ENCODE measurements at places on chromosomes 12 and 14. TPM values are rescaled to one million over a fixed set of nuclear protein-coding genes. Genes with fewer than 3 reads are reported as not detected.
A peak's percentile ranks its signal among the peaks of the same experiment; 100 is the strongest.

DNA sequence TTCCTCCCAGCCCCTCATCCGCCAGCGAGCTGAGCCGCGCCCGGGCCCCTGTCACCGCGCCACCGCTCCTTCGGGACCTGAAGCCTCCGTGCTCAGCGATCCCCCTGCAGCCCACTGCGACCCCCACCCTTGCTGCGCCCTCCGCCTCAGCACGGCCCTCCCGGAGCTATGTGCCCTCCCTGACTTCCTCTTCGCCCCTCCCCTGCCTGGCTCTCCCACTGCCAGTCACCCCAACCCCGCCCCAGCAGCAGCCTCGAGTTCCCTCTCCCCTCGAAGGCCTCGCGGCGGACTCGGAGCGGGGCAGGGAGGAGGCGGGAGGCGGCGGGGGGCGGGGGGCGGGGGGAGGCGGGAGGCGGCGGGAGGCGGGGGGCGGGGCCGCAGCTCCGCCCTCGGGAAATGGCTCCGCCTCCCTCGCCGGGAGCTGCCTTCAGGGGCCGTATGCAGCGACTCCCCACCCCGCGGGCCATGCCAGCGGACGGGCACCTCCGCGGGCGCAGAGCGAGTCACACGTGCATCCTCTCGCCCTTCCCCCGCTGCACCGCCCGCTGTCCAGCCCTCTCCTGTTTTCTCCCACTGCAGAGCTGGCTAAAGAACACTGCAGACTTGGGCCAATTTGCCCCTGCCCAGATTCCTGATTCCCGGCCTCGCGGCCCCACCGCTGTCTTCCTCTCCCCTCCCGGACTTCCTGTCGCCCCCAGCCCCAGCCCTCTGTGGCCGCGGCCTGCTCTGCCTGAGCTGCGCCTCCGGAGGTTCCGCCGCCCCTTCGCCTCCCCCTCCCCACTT is 29.1 kb upstream of the ADIPOR2 start:
- DNase-seq = peak; percentile 77

GRCh38 chr14:63436286-63437098 is 106.7 kb downstream of the PPP2R5E start:
- no peak for DNase-seq

DNA sequence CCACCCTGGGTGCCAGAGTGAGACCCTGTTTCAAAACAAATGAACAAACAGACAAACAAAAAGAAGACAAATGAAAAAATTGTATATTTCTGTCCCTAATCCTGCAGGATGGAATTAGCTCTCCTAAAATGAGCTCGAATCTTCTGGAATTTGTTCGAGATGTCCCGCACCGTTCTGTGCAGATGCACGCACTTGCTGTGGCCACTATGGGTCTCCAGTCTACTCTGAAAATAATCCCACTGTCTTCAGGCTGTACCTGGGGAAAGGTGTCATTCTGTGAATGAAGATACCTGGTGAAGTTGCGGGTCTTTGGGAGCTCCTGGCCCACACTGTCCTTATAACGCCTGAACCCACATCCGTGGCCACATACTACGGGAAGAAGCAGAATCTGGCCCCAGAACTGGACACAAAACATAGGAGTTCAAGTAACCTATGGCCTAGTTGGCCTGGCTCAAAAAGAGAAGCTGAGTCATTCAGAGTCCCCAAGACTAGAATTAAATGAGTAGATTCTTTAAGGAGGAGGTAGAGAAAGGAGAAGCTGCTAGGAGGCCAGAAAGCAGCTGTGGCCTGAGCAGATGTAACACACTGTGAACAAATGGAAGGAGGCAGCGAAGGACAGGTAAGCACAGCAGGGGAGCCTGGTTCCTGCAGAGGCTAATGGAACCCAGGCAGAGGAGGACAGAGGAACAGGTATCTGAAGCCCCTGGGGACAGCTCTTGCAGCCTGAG is 108.6 kb downstream of the FOXN3 start:
- no peak for DNase-seq

GRCh38 chr12:39935839-39936238 is 170.0 kb downstream of the SLC2A13 start:
- no peak for DNase-seq

- DNase-seq = no peak
Measured at GRCh38 chr12:89663577-89664357, 44.9 kb downstream of the ATP2B1 start.

DNA sequence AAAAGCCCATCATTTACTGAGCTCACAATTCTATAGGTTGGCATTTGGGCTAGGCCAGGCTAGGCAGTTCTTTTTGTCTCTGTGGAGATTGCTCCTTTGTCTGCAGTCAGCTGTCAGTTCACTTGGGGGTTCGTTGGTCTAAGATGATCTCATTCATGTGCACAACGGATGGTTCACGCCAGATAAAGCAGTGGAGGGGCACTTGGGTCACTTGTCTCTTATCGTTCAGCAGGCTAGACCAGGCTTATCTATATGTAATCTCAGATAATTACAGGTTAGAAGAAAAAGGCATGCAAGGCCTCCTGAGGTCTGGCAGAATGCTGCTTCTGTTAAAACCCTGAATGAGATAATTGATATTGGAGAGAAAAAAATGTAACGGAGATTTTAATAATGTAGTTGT is 119.0 kb upstream of the ATP2B1 start:
- no peak for DNase-seq

DNA sequence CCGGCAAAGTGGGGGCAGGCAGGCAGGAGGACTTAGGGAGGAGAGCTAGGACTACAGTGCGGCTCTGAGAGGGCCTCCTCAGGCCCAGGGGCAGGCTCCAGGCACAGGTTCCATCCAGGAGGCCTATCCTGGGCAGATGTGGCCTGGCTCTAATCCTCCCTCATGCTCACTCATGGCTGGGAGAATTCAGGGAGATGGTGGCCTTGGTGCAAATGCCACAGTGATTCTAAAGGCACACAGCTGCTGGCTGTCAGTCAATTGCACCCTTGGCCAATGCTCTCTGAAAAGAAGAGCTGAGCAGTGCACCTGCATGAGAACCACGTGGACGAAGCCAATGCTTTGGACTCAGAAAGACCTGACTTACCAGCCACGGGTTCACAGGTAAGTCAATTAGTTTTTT is 89.6 kb downstream of the C12orf75 start:
- DNase-seq = no peak

NUAK1 gene
- 25.1 TPM for total RNA-seq

XPOT gene
- 58.5 TPM for total RNA-seq

Measured in mesothelial cell of epicardium (in vitro differentiated cells).